ENCODE measurements at places on chromosomes 6 and 20. TPM values are rescaled to one million over a fixed set of nuclear protein-coding genes. Genes with fewer than 3 reads are reported as not detected.

EFCAB8 gene
- 2.9 TPM for total RNA-seq

GRCh38 chr20:50557549-50558134 lies 47.5 kb downstream of the PTPN1 start:
- DNase-seq = no peak

DNA sequence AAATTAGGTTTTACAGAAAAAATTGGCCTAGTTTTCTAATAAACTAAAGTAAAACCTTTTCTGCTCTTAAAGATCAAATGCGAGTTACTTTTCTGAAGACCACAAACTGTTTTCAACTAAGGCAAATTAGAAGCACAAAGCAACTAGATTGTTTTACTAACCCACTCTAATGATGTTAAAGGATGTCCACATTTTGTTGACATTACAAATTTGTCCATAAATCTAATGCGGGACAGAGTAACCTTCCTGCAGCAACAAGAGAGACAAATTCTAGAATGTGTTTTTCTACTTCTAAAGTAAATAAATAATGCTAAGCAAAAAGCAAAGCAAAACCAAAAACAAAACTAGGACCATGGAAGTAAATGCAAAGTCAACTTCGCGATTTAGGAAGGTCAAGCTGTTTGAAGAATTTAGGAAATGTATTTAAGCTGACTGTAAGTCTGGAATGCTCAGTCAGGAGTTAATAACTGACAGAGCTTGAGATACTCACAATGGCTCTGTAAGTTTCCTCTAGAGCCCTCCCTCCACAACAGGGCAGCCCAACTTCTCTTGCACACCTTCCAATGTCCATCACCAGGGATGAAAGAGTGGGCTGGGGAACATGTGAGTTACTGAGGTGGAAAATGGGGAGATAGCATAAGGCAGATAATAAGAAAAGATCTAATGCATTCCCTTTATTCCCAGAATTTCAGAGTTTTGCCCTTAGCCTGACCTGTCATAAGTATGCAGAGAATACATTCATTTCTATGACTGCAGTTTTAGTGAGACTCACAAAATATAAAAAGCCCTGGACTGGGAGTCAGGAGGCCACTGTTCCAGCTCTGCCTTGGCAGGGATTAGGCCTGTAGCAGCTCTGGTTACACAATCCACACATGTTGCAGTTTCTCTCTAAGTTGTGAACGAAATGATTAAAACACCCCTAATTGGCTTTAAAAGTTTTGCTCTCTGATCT lies 158.8 kb downstream of the FOXA2 start:
- DNase-seq = no peak

COL9A3 gene
- total RNA-seq = 1.2 TPM

EPPIN gene
- not detected for total RNA-seq

- no peak for DNase-seq
Observed at GRCh38 chr6:74074645-74075044, 378.6 kb downstream of the CD109 start.

DNA sequence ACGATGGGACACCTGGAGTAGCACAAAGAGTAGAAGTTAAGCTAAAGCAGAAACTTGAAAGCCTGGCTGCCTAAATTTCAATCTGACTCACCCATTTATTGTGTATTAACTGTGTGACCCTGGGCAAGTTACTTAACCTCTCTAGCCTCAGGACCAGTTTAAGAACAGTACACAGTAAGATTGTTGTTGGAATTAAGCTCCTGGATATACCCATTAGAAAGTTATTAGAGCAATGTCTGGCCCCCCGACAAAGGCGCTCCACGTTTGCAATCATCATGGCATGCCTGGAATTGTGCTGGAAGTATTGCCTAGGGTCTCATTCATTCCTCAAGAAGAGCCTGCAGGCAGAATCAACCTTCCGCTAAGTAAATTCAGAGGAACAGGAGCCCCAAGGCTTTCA lies 1.4 kb downstream of the SDC4 start:
- no peak for DNase-seq

POM121L2 gene
- total RNA-seq = not detected

DNA sequence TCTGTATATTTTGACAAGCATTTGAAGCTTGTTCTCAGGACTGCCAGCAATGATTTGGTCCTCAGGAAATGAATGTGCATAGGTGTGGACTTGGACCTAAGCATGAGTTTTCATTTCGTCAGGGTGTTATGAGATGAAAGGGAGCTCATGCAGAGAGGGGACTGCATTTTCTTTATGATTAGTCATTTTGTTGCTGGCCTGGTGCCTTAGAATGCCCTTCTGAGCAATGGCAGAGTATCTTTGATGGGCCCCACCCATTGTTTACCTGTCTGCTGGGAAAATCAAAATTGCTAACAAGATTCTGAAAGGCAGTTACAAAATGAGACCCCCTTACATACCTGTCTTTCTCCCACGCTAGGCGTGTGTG lies 51.5 kb upstream of the MTHFD1L start:
- DNase-seq = no peak

DCDC2 gene
- not detected for total RNA-seq

DNA sequence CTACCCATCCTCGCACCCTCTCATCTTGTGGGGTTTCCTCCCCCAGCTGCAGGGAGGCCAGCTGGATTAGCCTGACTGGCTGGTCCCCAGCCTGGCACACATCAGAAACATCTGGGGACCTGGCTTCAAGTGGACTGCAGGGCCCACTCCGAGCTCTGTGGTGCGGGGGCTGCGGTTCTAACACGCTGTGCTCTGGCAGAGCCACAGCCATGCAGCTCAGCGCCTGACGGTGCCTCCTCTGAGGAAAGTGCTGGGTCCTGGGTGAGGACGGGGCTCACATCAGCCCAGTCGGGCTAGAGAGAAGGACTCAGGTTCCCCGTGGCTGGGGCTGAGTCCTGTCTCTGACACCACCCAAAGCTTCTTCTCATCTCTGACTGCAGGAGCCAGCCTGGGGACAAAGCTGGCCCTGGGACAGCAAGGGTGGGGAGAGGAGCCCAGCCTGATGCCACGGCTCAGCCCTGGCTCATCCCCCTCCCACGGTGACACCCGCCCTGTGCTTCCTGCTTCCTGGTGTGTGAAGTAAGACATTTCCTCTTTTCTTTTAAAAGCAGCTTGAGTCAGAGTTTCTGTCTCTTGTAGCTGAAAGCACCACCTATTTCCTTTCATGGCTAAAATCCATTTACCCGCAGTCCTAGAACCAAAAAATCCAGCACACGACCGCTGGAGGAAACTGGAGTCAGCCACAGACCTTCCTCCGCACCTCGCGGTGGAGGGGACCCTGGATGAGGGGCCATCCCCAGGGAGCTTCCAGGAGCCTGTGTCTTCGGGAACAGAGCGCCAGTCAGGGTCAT lies 127.4 kb upstream of the AFDN start:
- DNase-seq = peak; percentile 36

GRCh38 chr20:50572938-50573777 lies 63.0 kb downstream of the PTPN1 start:
- DNase-seq = no peak

GRCh38 chr6:147578159-147578558 lies 69.7 kb downstream of the SAMD5 start:
- no peak for DNase-seq

All from naive thymus-derived CD8-positive, alpha-beta T cell (primary cell).